ENCODE measurements at places on chromosomes 13 and 19.

DNA sequence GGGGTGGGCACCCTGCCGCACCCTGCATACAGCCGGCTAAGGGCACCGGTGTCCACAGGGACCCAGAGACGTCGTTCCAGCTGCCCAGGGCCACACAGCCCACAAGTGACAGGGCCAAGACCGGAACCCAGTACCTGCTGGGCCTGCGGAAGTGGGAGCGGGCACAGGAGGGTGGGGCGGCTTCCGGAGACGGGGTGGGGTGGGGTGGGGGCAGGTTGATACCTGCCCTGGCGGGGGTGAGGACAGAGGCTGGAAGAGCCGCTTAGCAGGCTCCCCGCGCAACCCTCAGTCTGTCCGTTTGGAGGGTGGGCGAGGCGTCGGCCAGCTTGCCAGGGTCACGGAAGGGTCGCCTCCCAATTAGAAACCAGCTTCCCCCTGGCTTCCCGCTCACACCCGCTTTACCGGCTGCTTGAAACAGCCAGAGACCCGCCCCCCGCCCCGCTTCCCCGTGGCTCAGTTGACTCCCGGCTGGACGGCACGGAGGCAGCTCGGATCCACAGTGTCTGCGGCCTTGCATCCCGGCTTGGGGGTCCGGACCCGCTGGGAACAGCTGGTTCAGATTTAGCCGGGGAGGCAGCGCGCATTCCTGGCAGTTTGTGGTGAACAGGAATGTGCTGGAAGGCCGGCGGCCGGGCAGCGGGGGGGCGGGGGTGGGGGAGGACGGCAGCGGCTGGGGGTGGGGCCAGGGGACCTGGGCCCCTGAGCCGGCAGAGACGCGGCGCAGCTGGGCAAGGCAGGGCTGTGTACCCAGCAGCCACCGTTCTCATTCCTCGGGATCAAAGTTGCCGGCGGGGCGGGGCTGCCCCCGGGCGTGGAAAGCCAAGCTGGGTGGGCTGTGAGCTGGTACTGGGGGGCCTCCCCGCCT lies 1.9 kb downstream of the CNN2 start:
- DNase-seq, result no peak

GRCh38 chr13:66534561-66534960 lies 695.6 kb downstream of the PCDH9 start:
- no peak for DNase-seq

DNA sequence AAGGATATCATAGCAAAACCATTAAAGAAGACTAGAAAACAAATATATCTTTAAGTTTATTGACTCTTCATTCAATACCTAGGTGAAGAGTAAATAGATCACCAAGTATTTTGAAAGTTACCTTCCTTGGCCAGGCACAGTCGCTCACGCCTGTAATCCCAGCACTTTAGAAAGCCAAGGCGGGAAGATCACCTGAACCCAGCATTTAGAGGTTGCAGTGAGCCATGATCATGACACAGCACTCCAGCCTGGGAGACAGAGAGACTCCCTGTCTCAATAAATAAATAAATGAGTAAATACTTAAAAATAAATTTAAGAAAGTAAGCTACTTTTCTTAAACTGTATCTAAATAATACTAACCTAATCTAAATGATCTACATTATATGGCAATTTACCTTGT lies 8.9 kb upstream of the WBP4 start:
- no peak for DNase-seq

GRCh38 chr13:73781384-73781783 lies 352.8 kb downstream of the KLF12 start:
- DNase-seq, result no peak

DNA sequence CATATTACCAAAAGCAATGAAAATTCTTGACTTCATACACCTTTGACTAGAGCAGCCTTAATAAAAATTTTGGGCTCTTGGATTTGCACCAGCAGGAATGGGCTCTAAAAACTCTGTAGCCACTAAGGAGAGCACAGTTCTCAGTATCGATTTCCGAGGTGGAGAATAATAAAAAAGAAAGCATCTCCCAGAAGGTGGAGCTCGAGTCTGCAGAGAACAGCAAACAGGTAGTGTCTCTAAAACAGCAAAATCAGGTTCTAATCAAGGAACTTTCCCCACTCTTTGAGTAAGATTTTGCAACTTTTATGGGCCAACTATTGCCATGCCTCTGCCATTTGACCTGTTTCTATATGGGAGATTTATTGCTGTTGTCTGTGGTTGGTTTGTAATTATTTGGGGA lies 258.7 kb upstream of the GPC6 start:
- no peak for DNase-seq

DNA sequence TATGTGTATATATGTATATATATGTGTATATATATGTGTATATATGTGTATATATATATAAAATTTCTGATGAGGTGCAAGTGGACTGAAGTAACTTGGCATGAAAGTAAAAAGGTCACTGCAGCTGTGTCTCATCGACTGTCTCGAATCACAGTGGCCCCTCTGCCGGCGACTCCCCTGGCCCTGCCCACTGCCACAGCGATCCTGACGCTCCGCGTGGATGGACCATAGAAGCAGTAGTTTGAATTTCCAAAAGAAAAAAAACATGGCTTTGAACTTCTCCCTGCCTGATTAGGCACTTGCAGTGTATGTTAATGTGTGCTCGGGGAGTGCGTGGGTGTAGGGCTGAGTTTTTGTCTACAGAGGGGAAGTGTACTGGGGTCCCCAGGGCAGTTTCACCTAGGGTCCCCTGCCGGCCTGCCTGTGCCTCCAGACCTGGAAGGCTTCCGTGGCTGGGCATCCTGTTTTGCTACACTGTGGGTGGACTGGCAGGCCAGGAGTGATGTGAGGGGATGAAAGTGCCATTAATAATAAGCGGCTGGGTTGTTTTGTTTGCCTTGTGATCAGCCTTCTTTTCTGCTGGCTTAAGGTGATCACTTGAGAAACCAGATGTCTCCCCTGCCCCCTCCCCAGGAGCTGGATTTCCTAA lies 10.8 kb downstream of the ZIC5 start:
- DNase-seq, result no peak

DNA sequence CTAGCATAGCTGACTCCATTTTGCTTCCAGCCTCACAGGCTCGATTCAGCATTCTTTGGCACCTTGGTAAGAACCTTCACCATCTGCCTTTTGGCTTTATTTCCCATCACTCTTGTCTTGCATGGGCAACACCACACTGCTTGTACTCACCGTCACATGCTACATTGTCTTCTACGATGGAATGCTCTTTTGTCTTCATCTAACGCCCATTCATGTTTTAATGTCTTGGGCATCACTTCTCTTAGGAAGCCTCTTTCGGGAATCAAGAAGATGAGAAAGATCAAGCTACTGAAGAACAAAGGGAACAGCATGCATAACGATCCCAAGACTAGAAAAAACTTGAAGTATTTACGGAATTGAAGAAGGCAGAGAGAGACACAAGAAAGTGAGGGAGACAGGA lies 5.7 kb upstream of the RPL21 start:
- DNase-seq, result no peak

DNA sequence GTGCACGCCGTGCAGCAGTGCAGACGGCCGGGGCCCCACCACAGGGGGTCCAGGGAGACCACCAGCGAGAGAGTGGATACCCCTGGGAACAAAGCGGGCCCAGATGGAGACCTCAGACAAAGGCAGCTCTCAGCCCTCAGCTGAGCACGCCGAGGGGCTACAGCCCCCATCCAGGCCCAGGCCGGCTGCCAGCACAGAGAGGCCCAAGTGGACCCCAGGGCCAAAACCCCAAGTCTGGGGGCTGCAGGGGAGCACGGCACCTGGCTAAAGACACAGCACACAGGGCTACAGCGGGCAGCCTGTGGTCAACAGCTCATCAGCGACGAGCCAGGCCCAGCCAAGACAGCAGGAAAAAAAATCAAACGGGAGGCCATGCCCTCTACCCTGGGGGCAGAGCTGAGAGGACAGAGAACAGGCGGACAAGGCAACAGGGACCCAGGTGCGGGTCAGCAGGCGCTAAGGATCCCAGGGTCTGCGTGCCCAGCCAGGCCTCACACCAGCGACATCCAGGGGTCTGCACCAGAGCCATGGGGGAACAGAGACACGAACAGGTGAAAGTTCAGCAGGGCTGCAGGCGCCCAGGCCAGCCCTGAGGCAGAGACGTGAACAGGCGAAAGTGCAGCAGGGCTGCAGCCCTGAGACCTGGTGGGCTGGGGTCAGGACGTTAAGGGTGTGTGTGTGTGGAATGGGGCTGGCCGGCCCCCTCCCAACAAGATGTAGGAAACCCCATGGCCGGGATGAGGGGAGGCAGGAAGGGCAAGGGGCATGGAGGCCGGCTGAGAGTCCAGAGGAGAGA lies 34.3 kb downstream of the RASA3 start:
- no peak for DNase-seq

GRCh38 chr19:9165261-9165660 lies 13.5 kb upstream of the OR7D2 start:
- DNase-seq, result no peak

- DNase-seq, result no peak
These were observed 99.6 kb upstream of the MBNL2 start for GRCh38 chr13:97122381-97122996.

DNA sequence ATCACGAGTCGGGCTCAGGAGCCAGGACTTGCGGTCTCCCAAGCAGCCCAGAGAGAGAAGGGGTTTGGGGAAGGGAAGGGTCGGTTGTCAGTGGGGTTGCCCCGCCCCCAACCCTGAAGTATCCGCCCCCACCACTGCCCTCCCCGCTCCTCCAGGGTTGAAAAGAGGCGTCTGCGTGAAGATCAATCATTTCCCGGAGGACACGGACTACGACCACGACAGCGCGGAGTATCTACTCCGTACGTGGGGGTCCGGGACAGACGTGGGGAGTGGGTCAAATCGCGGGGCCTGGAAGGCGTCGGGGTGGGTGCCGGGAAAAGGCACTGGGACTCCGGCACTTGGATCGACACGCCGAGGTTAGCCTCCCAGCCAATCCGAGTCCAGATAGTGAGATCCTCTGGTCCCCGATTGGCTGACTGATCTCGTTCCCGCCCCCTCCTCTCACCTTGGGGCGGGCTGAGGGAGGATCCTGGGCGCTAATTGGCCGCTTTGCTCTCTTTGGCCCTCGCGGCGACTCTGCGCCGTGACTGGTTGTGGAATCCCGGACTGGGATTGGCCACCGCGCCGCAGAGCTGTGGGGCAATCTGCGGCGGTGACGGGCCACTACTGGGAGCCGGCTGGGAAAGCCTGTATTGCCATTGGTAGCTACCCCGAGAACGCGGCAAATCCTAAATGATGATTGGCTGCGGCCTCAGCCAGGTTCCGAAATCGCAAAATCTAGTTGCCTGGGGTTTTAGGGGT lies 13.3 kb upstream of the CACNG6 start:
- no peak for DNase-seq

DNA sequence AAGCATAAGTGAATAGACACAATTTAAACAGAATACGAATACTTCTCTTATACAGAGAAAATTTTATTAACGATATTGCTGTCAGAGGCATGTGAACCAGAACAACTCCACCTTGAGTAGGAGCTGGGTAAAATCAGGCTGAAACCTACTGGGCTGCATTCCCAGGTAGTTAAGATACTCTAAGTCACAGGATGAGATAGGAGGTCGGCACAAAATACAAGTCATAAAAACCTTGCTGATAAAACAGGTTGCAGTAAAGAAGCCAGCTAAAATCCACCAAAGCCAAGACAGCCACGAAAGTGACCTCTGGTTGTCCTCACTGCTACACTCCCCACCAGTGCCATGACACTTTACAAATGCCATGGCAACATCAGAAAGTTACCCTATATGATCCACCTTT lies 49.2 kb upstream of the TRPC4 start:
- DNase-seq, result no peak

DNA sequence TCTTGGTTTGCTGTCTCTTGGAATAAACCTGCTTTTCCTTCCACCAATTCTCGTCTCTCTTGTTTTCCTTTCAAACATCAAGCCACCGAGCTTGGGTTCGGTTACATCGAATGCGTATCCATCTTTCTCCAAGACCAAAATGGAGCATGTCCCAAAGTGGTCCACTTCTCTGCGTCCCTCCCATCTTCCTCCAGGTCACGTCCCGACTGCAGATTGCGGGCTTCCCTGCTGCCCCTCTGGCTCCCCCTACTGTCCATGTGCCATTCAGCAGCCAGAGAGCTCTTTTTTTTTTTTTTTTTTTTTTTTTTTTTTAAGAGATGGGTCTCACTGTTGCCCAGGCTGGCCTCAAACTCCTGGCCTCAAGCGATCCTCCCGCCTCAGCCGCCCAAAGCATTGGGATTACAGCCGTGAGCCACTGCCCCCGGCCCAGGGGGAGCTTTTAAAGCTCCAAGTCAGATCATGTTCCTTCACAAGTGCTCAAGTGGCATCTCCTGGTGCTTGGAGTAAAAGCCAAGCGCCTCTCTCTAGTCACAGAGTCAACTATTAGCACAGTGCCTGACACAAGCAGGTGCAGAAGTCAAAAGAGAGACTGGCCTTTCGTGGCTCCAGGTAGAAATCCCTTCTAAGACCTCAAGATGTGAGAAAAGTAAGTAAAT lies 10.0 kb downstream of the COL5A3 start:
- peak; percentile 18 for DNase-seq

DNA sequence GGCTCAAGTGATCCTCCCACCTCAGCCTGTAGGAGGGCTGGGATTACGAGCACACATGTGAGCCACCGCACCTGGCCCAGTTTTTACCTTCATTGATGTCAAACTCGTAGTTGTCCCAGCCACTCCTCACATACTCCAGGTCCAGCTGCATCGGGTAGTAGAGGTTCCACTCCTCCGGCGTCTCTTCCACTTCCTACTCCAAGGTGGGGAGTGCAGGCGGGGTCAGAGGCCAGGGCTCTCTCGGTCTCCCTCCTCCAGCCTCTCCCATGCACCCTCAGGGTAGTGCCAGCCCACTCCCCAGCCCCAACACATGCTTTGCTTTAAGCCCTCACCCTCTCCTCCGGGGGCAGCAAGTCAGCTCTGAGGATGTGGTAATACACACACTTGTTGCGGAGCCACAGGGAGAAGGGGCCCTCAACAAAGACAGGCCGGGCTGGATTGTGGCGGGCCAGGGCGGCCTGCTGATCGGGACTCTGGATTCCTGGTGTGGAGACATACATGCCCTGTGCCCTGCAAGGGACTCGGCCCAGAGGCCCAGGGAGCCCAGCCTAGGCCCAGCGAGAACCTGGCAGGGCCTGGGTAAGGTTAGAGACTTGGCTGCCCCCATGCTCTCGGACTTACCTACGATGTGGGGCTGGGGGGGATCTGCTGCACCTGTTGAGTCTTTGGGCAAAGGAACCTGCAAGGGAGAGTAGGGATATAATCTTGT lies 1.9 kb upstream of the ZNF653 start:
- no peak for DNase-seq

- no peak for DNase-seq
These were observed at the start of gene CLEC17A for GRCh38 chr19:14582894-14583340. CLEC17A (plus strand) TSS chr19:14583084; CDS start chr19:14583161, 77 bp downstream.

GRCh38 chr13:34085204-34085603 lies 267.3 kb downstream of the RFC3 start:
- no peak for DNase-seq

DNA sequence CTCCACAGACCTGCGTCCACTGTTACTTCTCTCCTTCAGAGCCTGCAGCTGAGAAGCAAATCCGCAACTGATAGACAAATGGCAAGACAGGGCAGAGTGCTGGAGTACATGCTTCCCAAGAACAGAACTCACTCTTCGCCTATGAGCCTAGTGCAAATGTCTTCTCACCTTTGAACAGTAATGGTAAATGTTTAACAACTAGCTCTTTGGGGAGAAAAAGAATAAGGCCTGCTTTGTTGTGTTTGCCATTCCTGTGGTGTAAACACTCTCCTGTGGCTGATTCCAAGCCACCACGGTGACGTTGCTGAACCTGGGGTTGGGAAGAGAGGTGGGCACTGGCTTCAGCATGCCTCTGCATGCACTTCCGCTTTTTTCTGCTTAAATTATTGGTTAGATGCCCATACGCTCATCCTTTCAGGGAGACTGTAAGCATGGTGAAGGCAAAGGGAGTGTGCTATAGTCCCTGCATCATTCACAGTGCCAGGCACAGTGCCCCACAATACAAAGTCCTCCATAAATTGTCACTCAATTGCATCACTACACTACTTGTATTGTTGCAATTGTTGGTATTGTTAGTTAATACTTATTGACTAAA lies 28.1 kb upstream of the GTF3A start:
- no peak for DNase-seq
